ENCODE measurements at places on chromosomes 12 and 14.

DNA sequence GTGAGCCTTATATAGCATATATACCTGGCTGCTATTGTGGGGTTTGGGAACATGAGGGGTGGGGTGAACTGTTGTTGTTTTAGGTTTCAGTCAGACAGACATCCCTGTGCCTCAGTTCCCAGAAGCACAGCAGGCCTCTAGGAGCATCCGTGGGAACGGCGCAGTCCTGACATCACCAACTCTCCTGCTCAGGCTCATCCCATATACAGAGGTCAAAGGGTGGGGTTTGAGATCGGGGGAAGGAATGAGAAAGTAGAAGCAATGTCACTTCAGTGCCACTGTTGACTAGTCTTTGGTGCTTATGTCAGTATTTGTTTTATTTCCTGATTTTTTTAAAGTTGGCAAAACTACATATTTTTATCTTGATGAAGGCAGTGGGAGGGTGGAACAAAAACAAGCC, 43.1 kb upstream of the A2ML1 start:
- no peak for DNase-seq

- no peak for DNase-seq
These were observed 229.9 kb upstream of the HMGA2 start for GRCh38 chr12:65594409-65594808.

DNA sequence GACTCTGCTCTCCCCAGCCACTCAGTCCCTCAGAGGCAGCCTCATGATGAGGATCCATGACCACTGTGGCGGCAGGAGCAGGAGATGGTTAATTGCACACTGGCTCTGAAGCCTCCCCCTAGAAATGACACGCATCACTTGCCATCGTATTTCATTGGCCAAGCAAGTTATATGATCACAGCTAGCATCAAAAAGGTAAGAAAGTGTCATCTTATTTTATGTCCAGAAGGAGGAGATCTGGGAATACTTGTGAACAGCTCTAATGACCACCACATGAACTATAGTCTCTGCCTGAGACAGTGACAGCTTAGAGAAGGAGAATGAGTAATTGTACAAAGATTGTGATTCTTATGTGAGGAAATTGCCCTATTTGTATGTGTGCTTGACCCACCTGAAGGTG, 363.4 kb downstream of the NUAK1 start:
- peak; percentile 32 for DNase-seq

GRCh38 chr14:101499080-101499479, 62.2 kb upstream of the DIO3 start:
- DNase-seq, result no peak

- no peak for DNase-seq
These were observed 267.3 kb upstream of the SYT10 start for GRCh38 chr12:33706927-33707326.

- no peak for DNase-seq
These were observed 4.3 kb downstream of the PSMD9 start for GRCh38 chr12:121892673-121893561.

GRCh38 chr14:91997492-91997891, 42.4 kb downstream of the TRIP11 start:
- DNase-seq, result no peak

DNA sequence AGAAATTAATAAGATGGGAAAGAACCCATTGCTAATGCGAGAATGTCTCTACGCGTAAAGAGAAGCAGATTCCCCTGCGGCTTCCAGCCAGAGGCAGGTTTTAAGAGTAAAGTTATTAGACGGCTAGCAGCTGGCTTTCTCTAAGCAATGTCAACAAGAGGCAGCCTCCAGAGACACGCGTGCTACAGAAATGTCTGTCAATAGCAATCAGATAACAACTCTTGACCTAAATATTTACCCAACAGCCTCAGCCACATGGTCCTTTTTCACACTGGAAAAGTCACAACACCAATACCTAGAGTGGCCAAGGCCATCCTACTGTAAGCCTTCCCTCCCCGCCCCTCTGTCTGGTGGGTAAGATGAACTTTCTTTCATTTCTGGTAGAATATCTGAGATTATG, 146.0 kb upstream of the SFSWAP start:
- DNase-seq, result no peak

All from SK-MEL-5 (cell line).